Omental fat pad (tissue), 4 donors: ENCODE measurements at places on chromosomes 5 and 9.

DNA sequence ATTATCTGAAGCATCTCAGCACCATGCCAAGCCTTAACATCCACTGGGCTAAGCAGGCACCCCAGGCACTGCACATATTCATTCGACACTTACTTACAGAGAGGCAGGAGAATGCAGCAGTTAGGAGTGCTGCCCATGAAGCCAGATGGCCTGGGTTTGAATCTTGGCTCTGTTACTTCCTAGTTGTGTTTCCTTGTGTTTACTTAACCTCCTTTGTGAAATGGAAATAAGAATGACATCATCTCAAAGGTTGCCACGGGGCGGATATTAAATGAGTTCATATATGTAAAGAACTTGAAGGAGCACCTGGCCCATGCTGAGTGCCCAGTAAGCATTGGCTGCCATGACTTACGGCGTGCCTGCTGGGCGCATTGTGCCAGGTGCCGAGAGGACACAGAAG lies 565.2 kb downstream of the CDK5RAP2 start:
- DNase-seq: no peak

GRCh38 chr9:134624621-134625181 lies 16.9 kb upstream of the COL5A1 start:
- DNase-seq: no peak

- no peak for DNase-seq
Measured at GRCh38 chr5:73668017-73668416, 42.0 kb downstream of the ARHGEF28 start.

GRCh38 chr5:35854248-35854647 lies 2.4 kb upstream of the IL7R start:
- no peak for DNase-seq

DNA sequence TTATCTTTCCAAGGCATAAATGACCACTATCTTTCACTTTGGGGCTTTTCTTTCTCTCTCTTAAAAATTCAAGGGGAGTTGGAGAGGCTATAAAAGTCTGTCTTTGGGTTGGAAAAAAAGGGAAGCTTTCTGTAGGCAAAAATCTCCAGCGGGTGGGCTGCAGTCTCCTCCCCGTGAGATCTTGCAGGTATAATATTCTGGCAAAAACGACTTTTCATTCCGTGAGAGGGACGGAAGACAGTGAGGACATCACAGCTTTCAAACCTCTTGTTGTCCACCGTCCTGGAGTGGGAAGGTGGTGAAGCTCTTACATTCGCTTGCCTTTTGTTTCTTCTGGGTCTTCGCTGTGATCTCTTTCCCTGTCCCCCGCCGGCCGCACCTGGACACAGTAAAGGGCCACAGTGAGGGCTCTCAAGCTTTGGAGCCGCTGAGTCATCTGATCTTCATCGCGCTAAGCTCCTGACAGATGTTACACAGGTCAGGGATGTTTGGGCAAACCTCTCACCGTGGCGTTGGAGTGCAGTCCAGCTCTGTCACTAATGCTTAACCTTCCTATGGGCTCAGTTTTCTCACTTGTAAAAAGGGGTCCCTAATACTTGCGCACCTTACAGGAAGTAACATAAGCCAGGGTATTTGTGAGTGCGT lies 61.9 kb upstream of the MEGF10 start:
- no peak for DNase-seq

GRCh38 chr5:81136557-81136956 lies 96.6 kb upstream of the CKMT2 start:
- DNase-seq: no peak

DNA sequence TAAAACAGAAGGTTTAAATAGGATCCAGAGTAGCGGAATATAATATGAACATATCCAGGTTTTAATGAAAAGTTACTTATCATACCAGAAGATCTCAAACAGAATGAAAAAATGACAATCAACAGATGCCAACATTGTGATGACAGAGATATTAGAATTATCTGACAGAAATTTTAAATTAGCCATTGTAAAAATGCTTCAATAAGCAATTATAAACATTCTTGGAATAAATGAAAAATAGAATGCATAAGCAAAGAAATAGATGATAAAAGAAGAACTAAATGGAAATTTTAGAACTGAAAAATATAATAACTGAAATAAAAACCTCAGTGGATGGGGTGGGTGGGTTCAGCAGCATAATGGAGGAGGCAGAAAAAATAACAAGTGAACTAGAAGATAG lies 37.2 kb downstream of the ZMAT2 start:
- no peak for DNase-seq

GRCh38 chr9:111005746-111006470 lies 32.4 kb downstream of the LPAR1 start:
- no peak for DNase-seq

- DNase-seq: no peak
Measured at GRCh38 chr9:88235615-88236014, 97.3 kb upstream of the SPATA31C2 start.

- DNase-seq: no peak
Measured at GRCh38 chr9:124018730-124019697, 7.4 kb downstream of the LHX2 start.

- DNase-seq: no peak
Measured at GRCh38 chr9:16125629-16126028, 572.8 kb downstream of the CCDC171 start.

- no peak for DNase-seq
Measured at GRCh38 chr5:147403651-147404640, 105.9 kb downstream of the DPYSL3 start.

DNA sequence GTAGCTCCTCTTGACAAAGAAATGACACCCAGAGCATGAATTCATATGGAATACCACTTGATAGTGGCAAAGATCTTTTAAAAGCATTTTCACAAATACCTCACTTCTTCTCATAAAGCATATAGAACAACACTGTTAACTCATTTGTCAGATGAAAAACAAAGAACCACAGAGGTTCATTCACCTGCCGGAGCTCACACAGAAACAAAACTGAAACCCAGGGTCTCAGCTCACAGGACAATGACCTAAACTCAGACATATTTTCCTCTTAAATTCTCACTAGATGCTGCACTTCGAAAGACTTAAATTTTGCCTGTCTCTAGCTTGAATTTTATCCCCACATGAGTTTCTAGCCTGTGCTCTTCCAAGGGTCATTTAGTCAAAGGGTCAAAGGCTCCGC lies 339.0 kb downstream of the KCNN2 start:
- DNase-seq: no peak

- DNase-seq: no peak
Measured at GRCh38 chr9:70413464-70413798, 1.0 kb downstream of the KLF9 start.
